ENCODE measurements at places on chromosomes 13 and 19.

DNA sequence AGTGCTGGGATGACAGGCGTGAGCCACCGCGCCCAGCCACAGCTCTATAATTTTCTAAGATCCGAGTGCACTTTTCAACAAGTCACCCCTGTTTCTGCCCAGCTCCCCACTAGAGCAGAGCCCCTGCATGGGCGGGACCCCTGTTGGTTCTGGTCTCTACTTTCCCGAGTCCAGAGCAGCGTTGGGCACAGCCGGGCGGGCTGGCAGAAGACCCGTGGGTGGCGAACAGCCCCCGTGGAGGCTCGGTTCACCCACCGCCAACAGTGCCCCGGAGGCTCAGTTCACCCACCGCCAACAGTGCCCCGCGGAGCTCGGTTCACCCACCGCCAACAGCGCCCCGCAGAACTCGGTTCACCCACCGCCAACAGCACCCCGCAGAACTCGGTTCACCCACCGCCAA, 40.8 kb downstream of the ADPRHL1 start:
- no peak for DNase-seq

GRCh38 chr13:45205124-45205523, 4.3 kb upstream of the KCTD4 start:
- no peak for DNase-seq

GRCh38 chr13:89066868-89067466, 1395.8 kb downstream of the SLITRK5 start:
- peak; percentile 6 for DNase-seq

DNA sequence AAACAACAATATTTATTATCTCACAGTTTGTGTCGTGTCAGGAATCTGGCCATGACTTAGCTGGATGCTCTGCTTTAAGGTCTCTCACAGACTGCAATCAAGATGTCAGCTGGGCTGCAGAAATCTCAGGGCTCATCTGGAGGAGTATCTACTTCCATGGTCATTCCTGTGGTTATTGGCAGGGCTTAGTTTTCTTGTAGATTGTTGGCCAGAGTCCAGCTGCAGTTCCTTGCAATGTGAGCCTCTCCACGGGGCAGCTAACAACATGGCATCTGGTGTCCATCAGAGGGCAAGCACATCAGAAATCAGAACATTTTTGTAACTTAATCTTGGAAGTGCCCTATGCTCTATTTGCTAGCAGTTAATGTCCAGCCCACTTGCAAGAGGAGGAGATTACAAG, 45.7 kb upstream of the TDRD3 start:
- peak; percentile 48 for DNase-seq

GRCh38 chr13:111359237-111359915, 38.9 kb downstream of the TEX29 start:
- DNase-seq: no peak

GRCh38 chr19:9381361-9381785, 18.6 kb downstream of the ZNF177 start:
- no peak for DNase-seq

DNA sequence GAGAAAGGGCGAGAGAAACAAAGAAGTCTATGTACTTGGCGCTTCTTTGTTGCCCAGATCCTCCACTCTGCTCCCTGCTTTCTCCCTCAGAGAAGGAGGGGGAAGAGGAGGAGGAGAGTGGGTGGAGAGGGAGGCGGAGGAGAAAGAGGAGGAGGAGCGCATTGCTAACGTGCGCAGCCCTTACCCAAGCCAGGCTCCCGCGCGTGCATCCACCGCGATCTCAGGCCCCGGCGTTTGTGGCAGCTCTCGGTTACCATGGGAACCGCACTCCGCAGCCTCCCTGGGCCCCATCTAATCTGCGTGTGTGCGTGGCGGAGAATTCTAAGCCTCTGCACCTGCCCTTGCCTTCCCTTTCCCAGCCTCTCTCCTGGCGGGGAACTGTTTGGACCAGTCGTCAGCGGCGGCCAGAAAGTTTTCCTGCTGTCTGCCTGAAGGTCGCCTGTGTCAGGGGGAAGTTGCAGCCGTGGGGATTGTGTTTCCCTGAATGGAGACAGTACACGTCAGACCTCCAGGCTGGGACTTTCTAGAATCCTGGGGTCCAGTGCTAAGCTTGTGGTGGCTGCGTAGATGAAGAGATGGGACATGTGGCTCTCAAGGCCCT, at the start of gene ERICH6B:
ERICH6B (minus strand) TSS at position 239 of the 601 bp plus-strand sequence. CDS start 18,734 bp downstream, outside the sequence.
- DNase-seq: peak; percentile 17

GRCh38 chr13:64428196-64428595, 2801.9 kb downstream of the PCDH9 start:
- DNase-seq: no peak

GRCh38 chr13:32537580-32538142, 934 bp downstream of the N4BP2L2 start:
- no peak for DNase-seq

DNA sequence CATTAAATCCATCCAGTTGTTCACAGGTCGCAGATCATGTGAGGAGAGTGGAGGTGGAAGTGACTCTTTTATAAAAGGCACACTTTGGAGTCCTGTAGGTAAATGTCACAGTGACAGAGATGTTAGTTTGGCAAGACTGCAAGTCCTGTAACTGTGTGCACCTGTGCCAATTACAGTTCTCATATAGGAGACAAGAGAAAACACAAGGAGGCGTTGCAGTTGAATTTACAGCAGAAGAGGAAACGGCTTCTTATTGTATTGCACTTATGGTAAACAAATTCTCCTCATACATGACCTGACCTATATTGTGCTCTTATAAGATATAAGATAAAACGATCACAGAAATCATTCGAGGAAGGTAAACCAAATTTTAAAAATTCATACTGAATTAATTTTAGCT, 732.8 kb upstream of the SLC10A2 start:
- DNase-seq: no peak

- no peak for DNase-seq
Measured at GRCh38 chr13:44160591-44161191, 212.9 kb upstream of the SERP2 start.

- no peak for DNase-seq
Measured at GRCh38 chr19:1267477-1268225, 1.5 kb upstream of the CIRBP start.

DNA sequence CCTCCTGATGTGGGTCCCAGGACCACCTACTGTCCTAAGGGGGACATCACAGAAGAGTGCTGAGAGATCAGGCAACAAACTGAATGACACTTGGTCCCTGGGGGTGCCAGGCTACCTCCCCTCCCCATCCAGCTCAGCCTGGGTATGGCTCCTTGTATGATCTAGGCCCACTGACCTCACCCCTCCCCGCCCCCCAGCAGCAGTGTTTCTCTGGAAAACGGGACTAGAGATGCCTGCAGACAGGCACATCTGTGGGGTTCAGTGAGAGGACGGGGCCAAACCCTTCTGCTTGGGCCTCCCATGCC, 9.3 kb downstream of the ACP4 start:
- DNase-seq: no peak

DNA sequence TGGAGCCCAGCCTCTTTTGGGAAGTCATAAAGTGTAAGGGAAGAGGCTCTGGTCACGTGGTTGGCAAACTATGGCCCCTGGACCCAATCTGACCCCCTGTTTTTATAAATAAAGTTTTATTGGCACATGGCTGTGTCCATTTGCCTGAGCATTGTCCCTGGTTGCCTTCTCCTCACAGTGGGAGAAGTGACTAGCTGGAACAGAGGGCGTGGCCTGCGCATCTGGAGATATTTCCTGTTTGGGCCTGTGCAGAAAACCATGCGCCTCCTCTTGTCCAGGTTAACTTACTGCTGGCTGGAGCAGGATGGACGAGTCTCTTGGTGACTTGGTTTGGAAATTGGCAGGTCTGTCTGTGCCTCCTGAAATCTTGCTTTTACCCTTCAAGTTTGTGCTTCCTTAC, 48.3 kb downstream of the KDM4B start:
- no peak for DNase-seq

GRCh38 chr13:78958006-78958405, 299.1 kb upstream of the OBI1 start:
- no peak for DNase-seq

DNA sequence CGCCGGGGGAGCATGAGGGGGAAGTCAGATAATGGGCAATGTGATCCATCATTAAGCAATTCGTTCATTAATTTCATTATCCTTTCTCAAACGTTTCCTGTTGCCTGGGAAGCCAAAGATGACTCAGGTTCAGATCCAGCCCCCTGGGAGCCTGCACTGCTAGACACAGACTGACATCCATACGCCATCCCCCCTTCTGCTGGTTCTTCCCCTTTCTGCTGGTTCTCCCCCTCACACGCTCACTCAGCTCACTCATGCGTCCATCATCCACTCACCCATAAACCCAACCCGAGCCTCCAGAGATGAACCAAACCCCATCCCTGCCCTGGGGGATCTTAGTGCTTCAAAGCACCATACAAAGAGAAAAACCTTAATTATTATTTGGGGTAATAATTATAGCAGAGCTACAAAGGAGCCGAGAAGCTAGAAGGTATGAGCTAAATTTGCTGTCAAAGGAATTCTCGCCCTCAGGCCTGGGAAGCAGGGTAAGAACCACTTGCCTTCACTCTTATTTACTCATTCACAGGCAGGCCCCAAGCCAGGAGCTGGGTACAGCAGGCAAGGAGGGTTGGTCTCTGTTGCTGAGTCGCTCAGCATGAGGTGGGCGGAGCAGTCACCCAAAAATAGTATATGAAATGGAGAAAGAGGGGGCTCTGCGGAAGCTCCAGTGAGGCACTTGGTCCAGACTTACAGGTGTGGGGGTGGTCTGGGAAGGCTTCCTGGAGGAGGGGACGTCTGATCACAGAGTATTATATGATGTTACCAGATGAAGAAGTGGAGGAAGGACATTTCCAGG, 7.0 kb upstream of the ZNF444 start:
- no peak for DNase-seq

GRCh38 chr13:60047918-60048317, 115.8 kb downstream of the DIAPH3 start:
- DNase-seq: no peak

DNA sequence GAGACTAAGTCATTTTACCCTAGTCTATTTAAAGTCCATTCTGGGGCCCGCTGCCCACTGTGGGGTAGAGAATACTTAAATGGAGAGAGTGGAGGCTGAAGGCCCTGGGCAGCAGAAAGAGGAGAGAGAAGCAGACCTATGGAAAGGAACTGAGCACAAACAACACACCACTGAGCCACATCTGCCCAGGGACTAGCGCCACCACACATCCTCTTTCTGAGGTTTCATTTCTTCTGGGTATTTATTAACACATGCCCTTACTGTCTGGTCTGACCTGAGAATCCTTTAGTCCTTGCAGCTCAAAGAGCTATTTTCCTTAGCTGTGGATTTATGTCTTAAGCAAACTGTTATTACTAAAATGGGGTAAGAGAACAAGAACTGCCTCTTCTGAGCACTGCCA, 154.0 kb downstream of the NALCN start:
- DNase-seq: no peak

DNA sequence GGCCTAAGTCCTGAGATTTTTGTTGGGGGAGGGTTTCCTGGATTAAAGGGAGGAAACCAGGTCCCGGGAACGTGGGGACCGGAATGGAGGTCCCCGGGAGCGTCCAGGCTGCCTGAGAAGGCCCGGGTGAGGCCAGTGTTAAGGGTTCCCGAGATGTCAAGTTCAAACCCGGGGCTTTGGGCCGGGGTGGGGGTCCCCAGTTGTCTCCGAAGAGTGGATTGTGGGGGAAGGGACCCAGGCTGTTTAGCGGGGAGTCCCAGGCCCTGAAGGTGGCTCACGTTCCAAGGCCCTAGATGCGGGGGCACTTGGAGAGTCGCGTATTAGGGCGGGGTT, 262 bp downstream of the COX7A1 start:
- no peak for DNase-seq

GRCh38 chr19:40600570-40601133, 517 bp upstream of the LTBP4 start:
- DNase-seq: no peak

DNA sequence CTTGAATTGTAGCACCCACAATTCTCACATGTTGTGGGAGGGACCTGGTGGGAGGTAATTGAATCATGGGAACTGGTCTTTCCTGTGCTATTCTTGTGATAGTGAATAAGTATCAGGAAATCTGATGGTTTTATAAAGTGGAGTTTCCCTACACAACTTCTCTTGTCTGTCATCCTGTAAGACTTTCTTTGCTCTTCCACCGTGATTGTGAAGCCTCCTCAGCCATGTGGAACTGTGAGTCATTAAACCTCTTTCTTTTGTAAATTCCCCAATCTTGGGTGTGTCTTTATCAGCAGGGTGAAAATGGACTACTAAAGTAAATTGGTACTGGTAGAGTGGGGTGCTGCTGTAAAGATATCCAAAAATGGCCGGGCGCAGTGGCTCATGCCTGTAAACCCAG, 215.6 kb downstream of the LIG4 start:
- DNase-seq: no peak

DNA sequence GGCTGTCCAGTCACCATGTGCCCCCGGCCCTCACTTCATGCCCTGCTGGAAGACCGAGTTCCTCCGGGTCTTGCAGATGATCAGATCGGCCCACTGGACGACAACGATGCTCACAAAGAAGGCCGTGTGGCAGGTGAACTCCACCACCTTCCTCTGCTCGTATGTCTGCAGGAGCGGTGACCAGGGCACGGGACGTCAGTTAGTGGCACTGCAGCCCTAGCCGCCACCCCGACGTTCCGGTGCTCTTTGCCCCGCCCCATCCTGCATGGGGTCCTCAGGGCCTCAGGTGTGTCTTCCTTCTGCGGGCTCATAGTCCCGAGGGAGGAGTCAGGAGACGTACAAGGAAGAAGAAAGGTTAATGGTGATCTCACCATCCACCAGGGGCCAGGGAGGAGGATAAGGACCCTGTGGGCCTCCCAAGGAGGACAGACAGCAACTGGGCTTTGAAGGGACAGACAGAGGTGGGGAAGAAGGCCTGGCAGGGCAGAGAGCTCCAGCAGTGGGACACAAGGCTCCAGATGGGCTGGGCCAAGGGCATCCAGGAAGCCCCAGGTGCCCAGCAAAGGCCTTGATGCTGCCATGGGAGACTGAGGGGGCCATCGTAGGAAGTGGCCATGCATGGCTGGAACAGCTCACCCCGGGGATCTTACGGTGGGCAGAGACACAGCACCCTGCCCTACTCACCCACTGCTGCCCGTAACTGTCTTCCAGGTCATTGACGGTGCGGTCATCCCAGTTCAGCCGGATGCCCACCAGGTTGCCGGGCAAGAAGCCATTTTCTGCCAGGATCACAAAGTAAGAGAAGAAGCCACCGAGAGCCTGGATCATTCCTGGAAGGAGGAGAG, 9.9 kb upstream of the RABAC1 start:
- no peak for DNase-seq

DNA sequence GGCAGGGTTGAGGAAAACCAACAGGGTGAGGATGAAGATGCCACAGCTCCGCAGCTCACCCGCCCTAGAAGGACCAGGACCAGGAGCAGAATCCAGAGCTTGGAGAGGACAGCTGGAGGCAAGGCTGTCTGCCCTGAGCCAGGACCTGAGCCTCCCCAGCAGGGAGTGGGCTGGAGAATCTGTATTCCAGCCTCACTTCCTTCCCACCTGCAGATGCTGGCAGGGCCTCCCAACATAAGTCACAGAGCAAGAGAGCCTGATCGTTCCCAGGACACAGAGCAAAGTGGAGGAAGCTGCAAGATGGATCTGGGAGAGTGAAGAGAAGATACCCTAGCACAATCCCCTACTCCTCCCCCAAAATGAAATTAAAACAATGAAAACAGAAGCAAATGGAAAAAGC, 61.7 kb upstream of the WASF3 start:
- no peak for DNase-seq

GRCh38 chr13:34627509-34628208, 314.4 kb upstream of the NBEA start:
- DNase-seq: no peak
